ENCODE measurements at places on chromosomes 7 and 10.

DNA sequence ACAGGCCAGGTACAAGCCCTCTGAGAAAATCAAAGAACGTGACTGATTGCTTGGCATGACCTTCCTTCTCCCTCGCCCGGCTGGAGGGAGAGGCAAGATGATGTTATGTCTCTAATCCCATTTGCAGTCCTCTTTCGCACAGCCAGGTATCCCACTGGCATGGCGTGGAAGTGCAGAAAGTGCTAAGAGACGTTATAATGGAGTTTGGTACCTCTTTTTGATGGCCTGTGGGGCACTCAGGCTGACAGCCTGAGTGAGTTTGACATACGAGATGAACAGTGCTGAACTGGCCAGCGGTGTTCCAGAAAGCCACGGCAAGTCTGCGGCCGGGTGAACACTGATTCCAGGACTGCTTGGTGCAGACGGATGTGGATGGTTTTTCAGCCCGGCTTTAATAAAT, 241.6 kb downstream of the RAB11FIP2 start:
- DNase-seq: no peak

DNA sequence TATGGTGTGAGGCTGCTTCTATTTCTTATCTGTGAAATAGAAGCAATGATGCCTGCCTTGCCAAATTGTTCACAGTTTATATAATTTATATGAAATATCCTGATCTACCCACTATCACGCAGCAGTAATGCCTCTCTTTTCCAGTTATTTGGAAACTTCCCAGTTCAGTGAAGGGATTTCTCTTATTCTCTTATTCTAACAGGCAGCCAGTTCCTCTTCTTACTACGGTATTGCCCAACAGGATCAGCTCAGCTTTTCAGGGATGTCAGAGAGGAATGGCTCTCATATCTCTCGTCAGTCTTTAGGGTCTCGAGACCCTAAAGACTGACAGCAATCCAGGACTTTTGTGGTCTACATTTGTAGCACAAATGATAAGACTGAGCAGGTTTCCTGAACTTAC, 215.6 kb downstream of the CREB5 start:
- no peak for DNase-seq

DNA sequence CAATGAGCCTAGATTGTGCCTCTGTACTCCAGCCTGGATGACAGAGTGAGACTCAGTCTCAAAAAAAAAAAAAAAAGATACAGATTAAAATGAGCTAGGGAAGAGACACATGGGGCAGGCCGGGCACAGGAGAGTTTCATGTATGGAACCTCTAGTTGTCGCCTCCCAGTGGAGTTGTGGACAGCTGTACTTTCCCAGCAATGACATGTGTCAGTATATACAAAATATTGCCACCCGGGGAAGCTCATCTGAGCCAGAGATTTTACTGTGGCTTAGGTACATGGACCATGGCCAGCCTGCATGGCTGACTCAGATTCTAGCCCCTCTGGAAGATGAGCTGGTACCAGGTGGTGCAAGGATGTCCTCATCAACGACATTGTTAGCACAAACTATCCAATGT, 87.4 kb downstream of the COL26A1 start:
- no peak for DNase-seq

GRCh38 chr10:87845624-87845998, 17.7 kb downstream of the KLLN start:
- no peak for DNase-seq

- DNase-seq: no peak
These were observed 9.8 kb upstream of the SP8 start for GRCh38 chr7:20796500-20796899.

DNA sequence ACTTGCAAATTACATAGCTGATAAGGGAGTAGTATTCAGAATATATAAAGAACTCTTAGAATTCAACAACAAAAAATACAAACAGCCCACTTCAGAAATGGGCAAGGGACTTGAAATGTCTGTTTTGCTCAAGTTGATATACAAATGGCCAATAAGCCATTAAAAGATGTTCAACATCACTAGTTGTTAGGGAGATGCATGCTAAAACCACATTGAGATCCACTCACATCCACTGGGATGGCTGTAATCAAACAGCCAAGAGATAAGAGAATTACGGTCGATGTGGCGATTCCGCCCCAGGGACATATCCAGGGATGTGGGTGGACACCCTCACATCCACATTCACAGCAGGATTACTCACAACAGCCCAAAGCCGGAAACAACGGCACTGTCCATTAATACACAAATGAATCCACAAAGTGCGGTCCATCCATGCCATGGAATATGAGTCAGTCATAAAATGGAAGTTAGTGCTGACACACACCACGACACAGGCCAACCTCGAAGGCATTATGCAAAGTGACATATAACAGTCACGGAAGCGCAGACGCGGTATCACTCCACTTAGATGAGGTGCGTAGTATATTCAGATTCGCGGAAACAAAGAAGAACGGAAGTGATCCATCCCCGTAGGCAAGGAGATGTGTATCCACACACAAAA, 227.8 kb downstream of the DNAJB6 start:
- no peak for DNase-seq

Data from Jurkat, Clone E6-1 (cell line).